ENCODE measurements at places on chromosomes 2 and 18.

DNA sequence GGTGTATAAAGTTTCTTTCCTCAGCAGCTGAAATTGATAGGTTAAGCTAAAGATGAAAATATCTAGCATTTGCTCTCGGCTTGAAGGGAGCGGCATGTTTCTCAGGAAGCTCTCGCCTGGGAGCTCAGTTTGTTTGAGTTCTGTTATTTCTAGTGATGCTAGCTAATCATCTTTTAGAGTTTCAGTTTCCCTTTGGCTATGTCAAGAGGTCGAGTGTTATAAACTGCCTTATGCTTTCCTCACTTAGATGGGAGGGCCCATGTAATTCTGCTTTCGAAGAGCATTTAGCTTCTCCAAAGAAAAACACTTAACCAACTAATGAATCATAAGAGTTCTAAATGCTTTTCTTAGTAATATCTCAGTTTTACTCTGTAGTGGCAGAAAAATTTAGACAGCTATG is 33.6 kb downstream of the PLCL1 start:
- DNase-seq, result no peak

- DNase-seq, result no peak
Measured at GRCh38 chr2:159265171-159265576, 21.3 kb downstream of the WDSUB1 start.

DNA sequence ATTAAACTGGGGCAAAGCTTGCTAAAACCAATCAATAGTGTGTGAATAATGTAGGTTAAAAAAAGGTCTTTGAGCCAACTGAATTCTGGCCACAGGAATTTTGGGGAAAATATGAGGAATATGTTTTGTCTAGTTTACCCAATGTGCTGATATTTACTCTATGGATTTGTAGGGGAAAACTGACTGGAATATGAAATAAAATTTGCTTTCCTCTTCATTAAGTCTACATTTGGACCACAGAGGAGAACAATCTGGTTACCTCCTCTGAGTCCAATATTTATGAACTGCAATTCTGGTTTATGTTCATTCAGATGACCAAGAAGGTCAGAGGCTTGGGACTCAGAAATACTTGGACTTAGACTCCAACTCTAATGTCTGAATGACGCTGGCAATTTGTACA is 1042.2 kb upstream of the CNTNAP5 start:
- no peak for DNase-seq

DNA sequence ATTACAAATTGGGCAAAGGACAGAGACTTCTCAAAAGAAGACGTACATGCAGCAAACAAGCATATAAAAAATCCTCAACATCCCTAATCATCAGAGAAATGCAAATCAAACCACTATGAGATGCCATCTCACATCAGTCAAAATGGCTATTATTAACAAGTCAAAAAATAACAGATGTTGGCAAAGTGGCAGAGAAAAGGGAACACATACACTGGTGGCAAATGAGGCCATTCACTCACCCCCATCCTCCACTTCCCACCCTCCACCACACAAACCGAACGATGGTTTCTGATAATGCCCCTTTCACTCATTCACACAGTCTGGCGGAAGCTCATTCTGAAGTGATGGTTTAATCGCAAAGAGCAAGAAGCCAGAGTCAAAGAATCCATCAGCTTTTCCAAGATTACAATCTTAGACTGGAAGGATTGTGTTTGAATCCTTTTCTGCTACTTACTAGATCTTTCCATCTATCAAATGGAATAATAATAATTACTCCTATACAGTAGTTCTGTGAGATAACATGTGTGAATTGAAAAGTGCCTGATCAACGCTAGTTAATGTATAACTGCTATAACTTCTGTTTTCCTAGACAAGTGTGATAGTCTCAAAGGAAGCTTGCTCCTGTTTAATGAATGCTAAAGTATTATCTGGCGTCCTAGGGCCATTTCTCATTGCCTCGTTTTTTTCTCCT is 16.9 kb upstream of the CD28 start:
- DNase-seq, result no peak

- no peak for DNase-seq
Measured at GRCh38 chr18:76351961-76352581, 143.0 kb downstream of the ZNF516 start.

DNA sequence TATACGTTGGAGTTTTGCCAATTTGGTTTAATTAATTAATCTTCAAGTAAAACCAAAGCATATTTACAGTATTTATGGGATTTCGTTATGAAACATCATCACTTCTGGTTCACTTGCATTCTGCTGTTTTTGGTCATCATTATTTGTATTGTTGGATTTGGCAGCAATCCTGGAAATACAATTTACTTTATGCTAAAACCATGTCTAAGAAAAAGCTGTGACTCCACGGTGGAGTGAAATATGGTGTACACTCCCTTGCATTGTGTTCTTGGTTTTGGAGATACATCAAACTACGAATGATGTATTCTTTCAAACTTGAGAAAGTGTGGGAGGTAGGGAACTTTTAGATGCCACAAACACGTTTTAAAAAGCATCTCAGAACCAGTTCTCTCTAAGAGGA is 106.4 kb downstream of the CTAGE1 start:
- DNase-seq, result no peak

Data from stimulated activated CD8-positive, alpha-beta memory T cell treated with anti-CD3 and anti-CD28 coated beads, Interleukin-7, amount 100 ng/mL, for 1 hour (primary cell).